ENCODE measurements at places on chromosomes 11 and 22.

GRCh38 chr11:59582006-59582405 lies 33.6 kb downstream of the OSBP start:
- no peak for DNase-seq

DNA sequence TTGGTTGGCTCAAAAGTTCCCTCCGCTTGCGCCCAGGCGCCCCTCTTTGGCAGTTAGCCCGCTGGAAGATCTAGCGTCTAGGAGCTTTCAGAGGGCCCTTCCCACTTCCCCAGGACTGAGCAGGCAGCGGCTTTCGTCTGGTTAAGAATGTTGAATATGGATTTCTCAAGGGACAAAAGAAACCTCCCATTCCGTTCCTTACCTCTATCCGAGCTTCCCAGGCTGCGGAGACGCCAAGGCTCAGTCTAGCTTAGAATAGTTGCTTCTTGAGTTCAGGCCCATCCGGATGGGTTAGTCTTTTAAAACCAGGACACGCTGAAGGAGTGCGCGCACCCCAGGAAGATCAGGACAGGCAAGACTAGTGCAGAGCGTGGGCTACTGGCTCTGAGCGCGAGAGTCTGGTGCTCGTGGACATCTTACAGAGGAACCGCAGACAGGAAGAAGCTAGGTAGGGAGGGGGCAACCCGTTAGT lies 1.6 kb downstream of the NELL1 start:
- DNase-seq = no peak

DNA sequence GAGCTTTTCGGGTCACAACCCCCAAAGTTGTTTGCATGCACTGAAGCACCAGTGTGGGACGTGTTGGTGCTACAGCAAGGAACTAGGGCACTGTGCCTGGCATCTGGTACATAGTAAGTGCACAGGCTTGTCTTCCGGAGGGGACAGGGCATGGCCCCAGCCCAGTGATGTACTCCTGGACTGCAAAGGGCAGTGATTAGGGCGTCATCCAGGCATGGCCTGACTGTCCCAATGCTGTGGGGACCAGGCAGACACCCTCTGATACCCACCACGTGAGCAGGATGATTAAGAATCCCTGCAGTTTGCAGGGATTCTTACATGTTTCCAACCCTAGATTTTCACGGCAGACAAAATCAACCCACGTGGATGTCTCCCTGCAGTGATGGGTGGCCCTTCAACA lies 50.0 kb upstream of the RFPL3 start:
- no peak for DNase-seq

DNA sequence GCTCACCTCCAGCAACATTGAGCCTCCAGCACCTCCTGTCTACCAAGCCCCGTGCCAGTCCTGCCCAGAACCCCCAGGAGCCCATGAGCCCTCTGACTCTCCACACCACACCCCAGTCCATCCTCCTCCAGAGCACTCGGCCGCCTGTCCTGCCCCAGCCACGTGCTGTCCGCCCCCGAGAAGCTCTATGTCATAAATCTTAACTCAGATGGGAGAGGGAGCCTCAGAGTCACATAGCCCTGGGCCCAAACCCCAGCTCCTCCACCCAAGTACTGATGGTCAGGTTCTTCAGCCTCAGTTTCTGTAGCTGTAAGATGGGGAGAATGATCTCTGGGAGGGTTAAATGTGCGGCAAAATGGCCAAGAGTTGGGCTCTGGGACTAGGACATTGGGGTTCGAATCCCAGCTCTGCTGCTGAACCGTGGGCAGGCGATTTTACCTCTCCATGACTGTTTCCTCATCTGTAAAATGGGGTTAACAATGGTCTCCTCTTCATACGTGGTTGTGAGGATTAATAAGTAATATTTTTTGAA lies 27.8 kb downstream of the CYTH4 start:
- no peak for DNase-seq

- no peak for DNase-seq
Measured at GRCh38 chr11:11660363-11660740, 38.5 kb upstream of the GALNT18 start.

DNA sequence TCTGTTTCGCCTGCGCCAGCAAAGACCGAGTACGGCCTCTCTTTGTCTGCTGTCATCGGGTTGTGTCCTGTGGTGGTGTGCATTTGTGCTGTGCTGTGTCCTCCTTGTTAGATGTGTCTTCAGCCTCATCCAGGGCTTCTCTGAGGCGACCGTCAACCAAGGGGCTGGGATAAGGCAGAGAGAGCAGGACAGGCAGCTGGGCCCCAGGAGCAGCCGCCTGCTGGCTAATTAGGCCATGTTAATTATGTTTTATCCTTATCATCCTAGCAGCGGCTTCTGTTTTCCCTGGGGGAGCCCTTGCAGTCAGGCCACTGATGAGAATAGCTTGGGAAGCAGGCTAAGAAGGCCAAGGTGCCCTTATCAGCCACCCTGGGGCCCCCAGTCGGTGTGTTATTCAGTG lies 40.7 kb upstream of the TTC12 start:
- no peak for DNase-seq

GRCh38 chr11:122918734-122919133 lies 36.2 kb downstream of the JHY start:
- DNase-seq = no peak

DNA sequence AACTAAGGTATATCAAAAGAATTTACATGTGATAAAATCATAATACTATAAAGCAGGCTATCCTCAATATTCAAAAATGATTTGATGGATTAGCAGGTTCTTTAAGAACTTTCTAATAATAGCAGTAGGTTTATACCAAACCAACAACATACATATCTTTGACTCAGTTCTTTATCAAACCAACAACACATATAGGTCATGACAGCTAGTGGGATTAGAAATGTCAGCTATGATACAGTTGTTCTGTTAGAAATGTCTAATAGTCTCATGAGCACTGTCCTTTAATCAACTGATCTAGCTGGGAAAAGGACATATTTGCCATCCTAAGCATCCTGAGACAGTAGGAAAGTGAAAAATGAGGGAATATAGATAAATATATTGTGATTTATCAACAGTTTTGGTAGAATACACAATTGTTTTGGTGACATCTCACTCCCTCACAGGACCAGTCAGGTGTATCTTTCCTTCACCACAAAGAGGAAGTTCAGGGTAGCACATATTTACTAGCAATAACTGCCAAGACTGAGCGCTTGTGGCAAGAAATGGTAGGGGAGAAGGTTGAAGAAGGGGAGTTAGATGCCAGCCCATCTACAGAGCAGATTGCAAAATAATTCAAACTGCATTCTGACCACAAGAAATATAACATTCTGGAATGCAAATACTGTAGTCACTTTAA lies 90.8 kb upstream of the APOA1 start:
- no peak for DNase-seq

GRCh38 chr11:124113890-124114289 lies 1.4 kb upstream of the VWA5A start:
- DNase-seq = no peak

GRCh38 chr11:130413405-130414106 lies 14.9 kb downstream of the ADAMTS8 start:
- DNase-seq = no peak

- DNase-seq = no peak
Measured at GRCh38 chr11:45451766-45452440, 165.8 kb upstream of the SYT13 start.

GRCh38 chr22:25853078-25853477 lies 111.1 kb downstream of the MYO18B start:
- no peak for DNase-seq

- no peak for DNase-seq
Measured at GRCh38 chr11:65563601-65564000, 5.4 kb upstream of the LTBP3 start.

DNA sequence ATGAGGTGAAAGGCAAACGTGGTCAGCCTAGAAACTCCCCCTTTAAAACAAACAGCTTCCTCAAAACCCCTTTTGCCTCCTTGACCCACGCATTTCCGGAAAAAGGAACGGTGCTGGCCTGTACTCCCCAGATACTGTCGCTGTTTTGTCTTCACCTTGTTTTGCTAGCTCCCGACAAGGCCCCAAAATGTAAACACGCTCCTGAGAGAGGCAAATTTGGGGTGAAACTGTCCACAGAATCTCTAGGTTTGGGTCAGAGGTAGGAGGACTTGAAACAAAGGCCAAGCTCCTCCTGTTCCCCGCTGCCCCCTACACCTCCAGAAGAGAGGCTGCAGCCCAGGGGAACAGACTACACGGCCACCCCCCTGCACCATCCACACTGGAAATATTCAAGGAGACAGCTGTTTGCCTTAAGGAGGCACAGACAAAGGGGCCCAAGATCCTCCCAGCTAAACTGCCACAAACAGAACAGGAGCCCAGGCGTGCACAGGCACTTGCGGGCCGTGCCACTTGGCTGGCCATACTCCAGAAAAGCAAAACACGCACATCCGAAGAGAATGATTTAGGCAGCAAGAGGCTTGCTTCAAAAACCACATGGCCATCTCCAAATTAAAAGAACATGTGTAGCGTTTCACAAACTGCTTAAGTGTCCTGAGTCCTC lies 160.5 kb upstream of the GRK3 start:
- no peak for DNase-seq

GRCh38 chr11:64021757-64022093 lies 14.0 kb upstream of the FLRT1 start:
- DNase-seq = no peak

DNA sequence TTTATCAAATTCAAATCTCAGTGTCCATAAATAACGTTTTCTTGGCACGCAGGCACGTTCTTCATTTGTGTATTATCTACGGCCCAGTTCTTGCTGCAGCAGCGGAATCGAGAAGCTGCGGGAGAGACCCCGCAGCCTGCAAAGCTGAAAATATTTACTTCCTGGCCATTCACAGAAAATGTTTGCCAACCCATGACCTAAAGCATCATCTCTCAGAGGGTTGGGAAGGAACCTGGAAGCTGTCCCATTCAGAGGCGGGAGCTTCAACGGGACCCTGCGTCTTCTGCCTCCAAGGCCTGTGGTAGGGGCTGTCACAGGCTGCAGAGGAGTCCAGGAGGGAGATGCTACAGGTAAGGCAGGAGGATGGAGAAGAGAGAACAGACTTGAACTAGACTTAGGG lies 319.2 kb downstream of the MN1 start:
- no peak for DNase-seq

- DNase-seq = no peak
Measured at GRCh38 chr11:27370374-27370773, 7.4 kb upstream of the CCDC34 start.

DNA sequence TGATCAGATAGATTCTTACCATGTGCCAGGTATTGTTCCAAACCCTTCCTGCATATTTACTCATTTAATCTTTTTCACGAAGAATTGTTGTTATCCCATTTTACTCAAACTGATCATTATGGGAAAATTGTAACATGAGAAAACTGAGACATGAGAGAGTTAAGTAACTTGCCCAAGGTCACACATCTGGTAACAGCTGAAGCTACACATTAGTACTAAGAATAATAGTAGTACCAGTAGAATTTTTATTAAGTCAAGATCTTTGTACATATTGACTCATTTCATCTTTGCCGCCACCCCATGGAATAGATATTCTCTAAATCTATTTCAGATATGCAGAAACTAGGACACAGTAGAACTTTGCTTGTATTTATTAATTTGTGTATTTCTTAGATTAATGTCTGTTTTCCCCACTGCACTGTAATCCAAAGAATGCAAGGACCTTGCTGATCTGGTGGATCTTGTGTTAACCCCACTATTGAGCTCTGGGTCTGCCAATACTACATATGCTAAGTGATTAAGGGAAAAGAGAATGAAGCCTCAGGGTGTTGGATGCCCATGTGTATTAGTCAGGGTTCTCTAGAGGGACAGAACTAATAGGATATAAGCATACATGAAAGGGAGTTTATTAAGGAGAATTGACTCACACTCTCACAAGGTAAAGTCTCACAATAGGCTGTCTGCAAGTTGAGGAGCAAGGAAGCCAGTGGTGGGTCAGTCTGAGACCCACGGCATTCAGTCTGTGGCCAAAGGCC lies 72.8 kb downstream of the PARVA start:
- no peak for DNase-seq

- no peak for DNase-seq
Measured at GRCh38 chr11:114060392-114061047, 1.0 kb downstream of the ZBTB16 start.

GRCh38 chr11:109123816-109124787 lies 297.9 kb upstream of the C11orf87 start:
- DNase-seq = no peak

DNA sequence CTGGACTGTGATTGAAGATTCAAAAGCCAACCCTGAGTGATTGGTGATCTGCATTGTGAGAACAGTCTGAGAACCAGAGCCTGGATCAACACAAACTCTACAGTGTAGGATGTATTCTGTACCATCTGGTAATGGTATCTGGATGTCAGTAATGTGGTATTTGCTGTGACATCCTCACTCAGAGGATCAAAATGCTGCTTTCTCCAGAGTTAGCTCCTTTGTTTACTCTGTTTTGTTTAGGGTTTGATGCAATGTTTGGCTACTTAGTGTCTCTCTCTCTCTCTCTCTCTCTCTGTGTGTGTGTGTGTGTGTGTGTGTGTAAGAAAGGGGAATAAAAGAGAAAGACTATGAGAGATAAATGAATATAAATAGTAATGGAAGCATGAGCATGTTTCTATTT lies 24.3 kb downstream of the CASP4 start:
- no peak for DNase-seq

DNA sequence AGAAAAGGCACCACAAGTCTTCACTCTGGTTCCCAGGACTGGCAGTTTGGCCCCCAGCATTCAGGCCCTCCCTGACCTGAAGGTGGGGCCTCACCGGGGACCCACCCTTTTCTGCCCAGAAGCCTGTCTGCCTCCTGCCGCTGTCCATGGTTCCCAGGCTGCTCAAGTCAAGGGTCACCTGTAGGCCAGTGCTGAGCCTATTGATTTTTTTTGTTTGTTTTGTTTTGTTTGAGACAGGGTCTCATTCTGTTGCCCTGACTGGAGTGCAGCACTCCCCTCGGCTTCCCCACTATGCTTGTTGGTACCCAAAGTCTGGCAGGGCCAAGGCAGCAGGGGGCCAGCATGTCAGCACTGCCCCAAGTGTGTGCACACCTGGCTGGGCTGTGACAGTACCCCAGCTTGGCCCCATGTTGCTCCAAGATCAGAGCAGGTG lies 11.0 kb upstream of the MED17 start:
- no peak for DNase-seq

DNA sequence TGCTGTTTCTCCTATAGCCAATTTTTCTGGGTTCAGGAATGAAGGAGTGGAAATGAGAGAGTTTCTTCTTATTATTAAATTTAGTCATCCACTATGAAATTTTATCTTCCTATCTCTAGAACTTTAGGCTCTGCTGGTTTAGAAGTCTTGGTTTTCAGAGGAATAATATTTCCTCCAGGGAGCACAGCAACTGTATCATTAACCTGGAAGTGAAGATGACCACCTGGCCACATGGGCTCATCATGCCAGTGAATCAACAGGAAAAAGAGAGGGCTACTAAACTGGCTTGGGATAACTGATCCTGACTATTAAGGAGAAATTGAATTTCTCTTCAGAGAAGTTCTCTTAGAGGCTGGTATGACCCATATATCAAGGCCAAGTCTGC lies 44.4 kb downstream of the ADM start:
- no peak for DNase-seq

- DNase-seq = no peak
Measured at GRCh38 chr11:79083352-79083751, 357.5 kb downstream of the TENM4 start.

- DNase-seq = no peak
Measured at GRCh38 chr11:12121517-12121916, 11.1 kb downstream of the MICAL2 start.

GRCh38 chr11:125070699-125071254 lies 7.7 kb downstream of the SLC37A2 start:
- no peak for DNase-seq

- DNase-seq = no peak
Measured at GRCh38 chr11:71465054-71465453, 12.1 kb downstream of the NADSYN1 start.
